ENCODE measurements at places on chromosomes 4 and X.

GRCh38 chr4:183158062-183158461 lies 59.0 kb downstream of the WWC2 start:
- DNase-seq, result no peak

DNA sequence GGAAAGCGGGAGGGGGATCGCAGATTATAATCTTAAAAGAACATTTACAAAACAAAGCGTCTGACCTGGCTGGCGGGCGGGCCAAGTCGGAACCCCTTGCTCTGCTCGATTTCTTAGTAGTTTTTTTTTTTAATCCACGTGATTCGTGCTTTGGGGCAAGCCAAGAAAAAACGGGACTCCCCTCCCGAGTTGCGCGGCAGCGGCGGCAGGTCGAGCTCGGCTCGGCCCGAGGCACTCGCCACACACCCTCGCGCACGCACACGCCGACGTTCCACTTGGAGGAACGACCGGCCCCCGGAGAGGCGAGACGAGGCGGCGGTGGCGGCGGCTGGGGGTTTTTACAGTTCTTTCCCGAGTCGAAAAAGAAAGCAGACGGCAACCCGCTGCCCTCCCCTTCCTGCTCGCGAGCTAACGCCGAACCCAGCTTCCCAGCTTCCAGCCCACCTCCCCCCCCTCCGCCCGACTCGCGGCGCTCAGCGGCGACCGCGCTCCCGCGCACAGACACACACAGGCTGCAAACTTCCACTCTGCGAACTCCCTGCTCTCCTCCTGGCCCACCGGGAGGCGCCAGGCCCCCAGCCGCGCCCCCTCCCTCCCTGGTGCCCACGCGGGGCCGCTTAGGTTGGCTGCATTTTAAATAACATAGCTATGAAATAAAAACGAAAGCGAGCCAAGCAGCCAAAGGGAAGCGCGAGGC lies 1.2 kb downstream of the BCOR start:
- DNase-seq, result no peak

GRCh38 chrX:19673375-19674040 lies 158.2 kb upstream of the MAP3K15 start:
- DNase-seq, result no peak

GRCh38 chr4:39855909-39856512 lies 121.7 kb downstream of the PDS5A start:
- DNase-seq, result no peak

- no peak for DNase-seq
Measured at GRCh38 chrX:132375941-132376340, 112.9 kb downstream of the MBNL3 start.

GRCh38 chr4:179325181-179325580 lies 1882.9 kb upstream of the AGA start:
- DNase-seq, result no peak

- no peak for DNase-seq
Measured at GRCh38 chr4:26050212-26050643, 136.2 kb downstream of the SMIM20 start.

All from KG1 (cell line).